ENCODE measurements at places on chromosomes 4 and X. TPM values are rescaled to one million over a fixed set of nuclear protein-coding genes. Genes with fewer than 3 reads are reported as not detected.

DNA sequence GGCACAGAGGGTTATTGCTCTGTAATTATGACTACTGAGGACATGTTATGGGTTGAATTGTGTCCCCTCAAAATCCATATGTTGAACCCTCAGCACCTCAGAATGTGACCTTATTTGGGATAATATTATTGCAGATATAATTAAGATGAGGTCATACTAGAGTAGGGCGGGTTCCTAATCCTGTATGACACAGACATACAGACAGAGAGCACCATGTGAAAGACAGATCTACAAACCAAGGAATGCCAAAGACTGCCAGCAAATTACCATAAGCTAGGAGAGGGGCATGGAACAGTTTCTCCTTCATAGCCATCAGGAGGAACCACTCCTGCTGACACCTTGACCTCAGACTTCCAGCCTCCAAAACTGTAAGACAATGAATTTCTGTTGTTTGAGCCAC lies 115.2 kb upstream of the OTUD4 start:
- no peak for DNase-seq
- H3K27ac ChIP-seq, result no peak overlapping the region

Gene SOWAHD
- polyA plus RNA-seq, result 0.58 TPM

Gene NAT8L
- 7.3 TPM for polyA plus RNA-seq

DNA sequence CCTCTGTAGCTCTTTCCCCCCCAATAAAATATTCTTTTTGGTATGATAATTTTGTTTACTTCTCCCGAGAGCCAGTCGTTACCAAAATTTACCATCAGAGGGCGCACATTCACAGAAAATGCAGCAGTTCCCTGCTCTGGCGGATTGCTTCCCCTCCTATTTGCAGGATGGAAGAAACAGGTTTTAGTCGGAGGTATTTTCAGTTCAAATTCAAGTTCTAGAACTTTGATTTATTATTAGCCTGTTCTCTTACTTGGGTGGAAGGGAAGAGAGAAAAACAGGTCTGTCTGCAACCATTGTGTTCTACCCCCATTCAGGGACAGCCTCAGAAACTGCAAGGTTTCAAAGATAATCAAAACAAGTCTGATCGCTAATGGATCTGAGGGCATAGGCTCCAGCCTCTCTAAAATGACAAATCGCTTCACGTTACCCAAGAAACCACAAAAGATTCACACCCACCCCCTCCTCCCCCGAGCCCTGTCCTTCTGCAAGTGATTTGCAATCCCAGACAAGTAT lies 263.8 kb upstream of the RPS6KA3 start:
- H3K27ac ChIP-seq, result no peak overlapping the region
- no peaks in the 10 kb centered on the region for H3K4me1 ChIP-seq
- H3K36me3 ChIP-seq, result no peaks in the 10 kb centered on the region
- H3K4me3 ChIP-seq, result no peak overlapping the region
- DNase-seq, result no peak
- peaks cover 9% of the 10 kb centered on the region for H3K27me3 ChIP-seq

- DNase-seq, result no peak
- H3K27ac ChIP-seq, result no peak overlapping the region
- peaks cover 4% of the 10 kb centered on the region for H3K27me3 ChIP-seq
- no peaks in the 10 kb centered on the region for H3K4me1 ChIP-seq
- no peak overlapping the region for H3K4me3 ChIP-seq
Measured at GRCh38 chrX:112731793-112732192, 52.1 kb upstream of the LHFPL1 start.
